ENCODE measurements at places on chromosomes 4 and X.

- no peak for DNase-seq
Observed at GRCh38 chrX:23959781-23960180, 52.0 kb downstream of the CXorf58 start.

DNA sequence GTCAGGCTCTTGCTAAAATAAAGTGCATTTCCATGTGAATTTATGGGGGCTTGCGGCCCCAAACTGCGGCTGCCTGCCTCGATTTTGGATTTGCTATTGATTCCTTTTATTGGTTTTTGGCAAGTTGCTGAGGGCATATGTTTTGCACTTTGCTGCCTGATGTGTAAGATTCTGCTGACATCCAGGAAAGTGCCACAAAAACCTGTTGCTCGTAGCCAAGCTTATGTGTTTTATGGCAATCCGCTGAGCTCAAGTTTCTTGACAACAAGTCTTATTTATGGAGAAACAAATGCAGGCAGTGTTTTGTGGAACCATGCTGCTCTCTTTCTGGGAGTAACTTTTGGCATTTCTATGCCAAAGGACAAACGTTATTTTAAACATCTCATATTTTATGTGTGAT lies 97.3 kb upstream of the DDIT4L start:
- no peak for DNase-seq

- no peak for DNase-seq
Observed at GRCh38 chrX:40158036-40158706, 60.4 kb upstream of the BCOR start.

GRCh38 chrX:67351411-67351810 lies 192.4 kb upstream of the AR start:
- no peak for DNase-seq

GRCh38 chr4:127642169-127642568 lies 9.4 kb downstream of the INTU start:
- no peak for DNase-seq

DNA sequence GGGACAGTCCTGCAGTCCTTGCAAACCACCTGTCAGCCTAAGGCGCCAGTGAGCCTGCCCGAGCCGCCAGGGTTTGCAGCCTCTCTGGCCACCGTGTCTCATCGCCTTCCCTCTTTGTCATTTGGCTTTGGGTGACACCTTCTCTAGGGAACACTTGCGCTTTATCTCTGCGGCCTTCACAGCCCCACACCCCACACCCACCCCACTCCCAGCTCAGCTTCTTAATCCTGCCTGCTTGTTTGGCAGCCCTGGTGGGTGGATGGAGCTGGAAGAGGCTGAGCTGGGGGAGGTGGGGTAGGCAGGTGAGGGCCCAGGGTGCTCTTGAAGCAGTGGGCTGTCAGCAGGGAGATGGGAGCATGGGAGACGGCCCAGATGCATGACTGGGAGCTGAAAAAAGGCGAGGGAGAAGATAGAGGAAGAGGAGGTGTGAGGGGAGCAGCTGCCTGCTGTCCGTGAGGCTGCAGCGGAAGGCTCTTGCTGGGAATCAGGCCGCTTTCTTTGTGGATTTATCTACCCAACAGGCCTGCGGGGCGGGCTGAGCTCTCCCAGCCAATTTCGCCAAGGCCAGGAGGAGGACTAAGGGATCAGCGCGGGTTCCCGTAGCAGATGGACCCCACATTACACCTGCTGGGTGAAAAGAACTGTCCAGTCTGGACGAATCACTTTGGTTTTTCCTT lies 97.5 kb upstream of the STOX2 start:
- no peak for DNase-seq

- peak; percentile 82 for DNase-seq
Observed at GRCh38 chr4:7843831-7844593, 95.6 kb downstream of the AFAP1 start.

- no peak for DNase-seq
Observed at GRCh38 chrX:133541021-133541420, 125.7 kb upstream of the GPC4 start.
